ENCODE measurements at places on chromosomes 6 and 20. TPM values are rescaled to one million over a fixed set of nuclear protein-coding genes. Genes with fewer than 3 reads are reported as not detected.

The FAM83C gene
- not detected for total RNA-seq

- no peak for DNase-seq
These were observed 6.5 kb downstream of the ASXL1 start for GRCh38 chr20:32364554-32365208.

The GSTA4 gene
- total RNA-seq, result 26.1 TPM

DNA sequence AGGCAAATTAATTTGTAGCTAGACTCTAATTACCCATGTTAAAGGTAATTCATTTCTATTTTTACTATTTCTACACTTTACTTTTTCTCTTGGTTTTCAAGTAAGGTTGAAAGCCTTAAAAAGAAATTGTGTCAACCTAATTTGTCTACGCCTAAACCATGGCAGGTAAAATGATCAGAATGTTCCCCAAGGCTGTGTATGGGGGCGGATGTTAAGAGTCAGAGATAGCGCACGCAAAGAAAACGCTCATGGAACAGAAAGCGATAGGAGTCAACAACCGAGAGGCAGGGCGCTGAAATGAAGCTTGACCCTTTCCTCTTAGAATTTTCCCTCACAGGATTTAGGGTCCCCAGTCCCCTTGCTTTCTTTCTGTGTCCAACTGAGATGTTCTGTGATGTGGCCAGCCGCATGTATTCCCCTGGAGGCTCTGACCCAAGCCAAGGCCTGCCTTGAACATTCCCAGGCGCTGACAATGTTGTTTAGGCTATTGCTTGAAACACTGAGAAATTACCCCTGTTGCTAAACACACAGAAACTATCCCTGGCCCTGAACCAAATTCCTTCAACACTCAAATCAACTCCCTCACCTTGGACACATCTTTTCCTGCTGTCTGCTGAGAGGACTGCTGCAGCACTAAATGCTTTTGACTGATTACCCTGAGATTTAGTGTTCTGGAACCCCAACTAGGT is 10.9 kb downstream of the PSMB1 start:
- DNase-seq, result no peak

GRCh38 chr6:47670851-47671250 is 27.5 kb upstream of the ADGRF4 start:
- DNase-seq, result no peak

The ME1 gene
- 7.8 TPM for total RNA-seq

- peak; percentile 68 for DNase-seq
These were observed 3.2 kb upstream of the DEF6 start for GRCh38 chr6:35294308-35294945.

The TRIM10 gene
- total RNA-seq, result not detected

DNA sequence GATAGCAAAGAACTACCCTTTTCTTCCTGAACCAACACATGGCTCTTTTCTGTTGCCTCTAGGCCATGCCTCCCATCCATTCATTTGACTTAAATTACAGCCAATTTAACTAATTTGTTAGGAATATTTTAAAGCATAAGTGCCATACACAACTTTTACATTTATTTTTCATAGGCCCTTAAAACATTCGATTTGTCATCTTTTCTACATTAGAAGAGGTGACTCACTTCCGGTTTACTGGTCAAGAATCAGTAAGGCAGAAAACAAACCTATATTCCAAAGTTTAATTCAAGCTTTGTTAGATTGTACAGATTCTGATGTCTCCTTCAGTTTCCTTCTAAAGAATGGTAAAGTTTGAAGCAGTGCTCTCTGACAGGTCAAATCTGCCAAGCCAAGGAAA is 344.3 kb downstream of the SAMD5 start:
- DNase-seq, result peak; percentile 1

DNA sequence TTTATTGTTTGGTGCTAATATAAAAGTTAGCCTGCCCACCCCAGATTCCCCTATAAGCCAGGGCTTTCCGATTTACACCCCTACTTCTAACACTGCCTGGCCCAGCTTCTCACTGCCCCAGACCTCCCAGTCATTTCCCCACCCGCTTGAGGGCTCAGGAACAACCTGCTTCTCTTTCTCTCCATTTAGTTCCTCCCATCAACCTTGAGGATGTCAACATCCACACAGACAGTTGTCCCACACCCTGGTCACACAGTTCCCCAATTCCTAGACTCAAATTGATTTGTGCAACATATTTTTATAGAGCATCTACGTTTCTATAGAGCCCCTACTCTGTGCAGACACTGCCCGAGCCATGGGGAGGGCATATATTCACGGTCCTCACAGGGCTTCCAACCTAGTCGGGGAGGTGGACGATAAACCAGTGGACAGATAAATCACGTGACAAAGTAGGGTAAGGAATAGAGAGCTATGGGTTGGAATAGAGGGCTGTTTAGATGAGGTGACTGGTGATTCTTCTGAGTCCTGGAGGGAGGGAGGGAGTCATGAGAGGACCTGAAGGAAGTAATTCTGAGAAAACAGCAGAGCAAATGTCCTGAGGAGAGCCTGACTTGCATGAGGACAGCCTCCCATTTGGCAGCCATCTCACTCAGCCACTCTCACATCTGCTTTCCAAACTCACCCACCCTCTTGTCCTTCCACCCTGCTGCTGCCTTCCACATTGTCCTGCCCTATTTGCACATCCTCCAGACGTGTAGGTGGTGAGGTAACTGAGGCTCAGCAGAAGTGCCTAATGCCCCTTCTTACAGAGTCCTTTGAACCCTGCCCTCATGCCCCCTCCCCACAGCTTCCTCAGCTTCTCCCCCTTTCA is 6.3 kb downstream of the GABRR2 start:
- no peak for DNase-seq

DNA sequence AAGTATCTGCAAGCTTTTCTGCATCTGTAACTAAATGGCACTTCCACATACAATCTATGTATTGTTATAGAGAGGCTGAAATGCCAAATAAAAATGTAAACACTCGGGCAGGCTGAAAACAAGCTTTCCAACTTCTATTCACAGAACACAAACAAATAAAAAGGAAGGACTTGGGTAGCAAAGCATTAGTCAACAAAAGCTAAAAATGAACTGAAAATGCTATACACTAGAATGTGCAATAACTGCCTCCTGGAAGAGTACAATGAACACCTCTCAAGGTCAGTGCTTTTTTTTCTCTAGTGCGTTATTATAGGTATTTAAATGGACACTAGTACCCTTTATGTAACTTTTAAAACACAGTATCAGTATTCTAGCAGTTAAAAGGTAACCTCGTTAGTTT is 31.4 kb downstream of the STK38 start:
- no peak for DNase-seq

The COL9A3 gene
- total RNA-seq, result 1.9 TPM

The SNRPB2 gene
- total RNA-seq, result 55.8 TPM

DNA sequence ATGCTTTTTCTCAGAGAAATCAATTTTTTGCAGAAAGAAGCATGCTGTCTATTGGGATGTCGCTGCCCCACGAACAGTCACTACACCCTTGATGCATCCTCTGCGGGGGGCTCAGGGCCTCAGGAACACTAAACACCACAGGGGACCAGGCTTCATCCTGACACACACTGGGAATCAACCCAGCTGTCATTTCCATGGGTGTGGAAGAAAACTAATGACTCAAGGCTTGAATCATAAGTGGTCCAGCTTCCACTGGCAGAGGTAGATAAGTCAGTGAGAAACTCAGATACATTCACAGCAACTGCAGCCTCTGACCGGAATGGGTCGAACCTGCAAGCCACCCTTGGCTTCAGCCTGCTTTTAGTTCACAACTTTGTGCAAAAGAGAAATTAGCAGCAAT is 81.3 kb upstream of the SPTLC3 start:
- DNase-seq, result peak; percentile 15

DNA sequence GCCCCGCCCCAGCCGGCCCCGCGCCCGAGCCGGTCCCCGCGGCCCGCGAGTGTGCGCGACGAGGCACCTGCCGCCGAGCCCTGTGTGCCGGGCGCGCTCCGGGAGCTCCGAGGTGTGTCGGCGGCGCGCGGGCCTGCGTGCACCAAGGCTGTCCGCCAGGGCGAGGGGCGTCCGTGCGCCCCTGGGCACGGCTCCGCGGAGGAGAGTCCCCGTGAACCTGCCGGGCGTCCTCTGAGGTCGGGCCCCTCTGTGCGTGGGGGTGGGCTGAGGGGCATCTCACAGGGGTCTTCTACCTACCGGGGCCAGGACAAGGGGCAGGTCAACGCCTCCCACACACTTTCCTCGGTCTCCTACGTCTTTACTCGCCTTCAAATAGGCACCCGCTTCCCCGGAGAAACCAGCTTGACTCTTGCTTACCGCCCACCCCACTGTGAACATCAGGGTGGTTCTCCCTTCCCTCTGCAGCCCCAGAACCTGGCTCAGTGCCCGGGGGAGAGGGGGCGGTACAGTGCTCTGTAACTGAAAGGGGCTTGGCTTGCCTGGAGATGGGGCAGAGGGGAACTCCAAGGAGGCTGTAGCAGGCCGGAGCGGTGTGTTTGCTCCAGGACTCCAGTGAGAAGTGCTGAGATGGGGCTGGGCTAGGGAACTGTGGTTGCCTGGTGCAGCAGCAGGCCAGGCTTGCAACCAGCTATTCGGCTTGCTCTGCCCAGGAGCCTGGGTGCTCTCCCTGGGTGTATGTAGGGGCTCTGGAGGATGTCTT is at the start of gene SAMD10:
Gene SAMD10 (minus strand): TSS at position 86 of the 760 bp plus-strand sequence. CDS start 175 bp downstream, outside the sequence.
- peak; percentile 50 for DNase-seq

- peak; percentile 47 for DNase-seq
These were observed 710 bp downstream of the BTBD9 start for GRCh38 chr6:38638941-38639497.

- no peak for DNase-seq
These were observed 8.3 kb downstream of the ID4 start for GRCh38 chr6:19845266-19846041.

DNA sequence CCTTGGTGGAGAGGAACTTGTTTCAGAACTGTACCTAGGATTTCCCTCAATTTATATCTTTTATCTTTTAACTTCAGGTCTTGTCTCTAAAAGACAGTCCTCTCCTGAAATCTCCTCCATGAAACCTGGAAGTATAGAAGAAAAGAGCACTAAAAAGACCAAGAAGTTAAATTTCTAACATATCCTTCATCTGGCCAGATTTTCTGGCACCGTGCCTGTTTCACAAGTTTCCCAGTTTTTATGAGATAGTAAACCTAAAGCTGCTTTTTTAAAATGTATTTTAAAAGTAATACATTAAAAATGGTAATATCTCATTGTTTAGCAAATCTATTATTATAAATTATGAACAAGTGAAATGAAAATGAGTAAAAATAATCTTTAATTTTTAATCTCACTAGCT is 348.3 kb upstream of the RSPO3 start:
- DNase-seq, result no peak

DNA sequence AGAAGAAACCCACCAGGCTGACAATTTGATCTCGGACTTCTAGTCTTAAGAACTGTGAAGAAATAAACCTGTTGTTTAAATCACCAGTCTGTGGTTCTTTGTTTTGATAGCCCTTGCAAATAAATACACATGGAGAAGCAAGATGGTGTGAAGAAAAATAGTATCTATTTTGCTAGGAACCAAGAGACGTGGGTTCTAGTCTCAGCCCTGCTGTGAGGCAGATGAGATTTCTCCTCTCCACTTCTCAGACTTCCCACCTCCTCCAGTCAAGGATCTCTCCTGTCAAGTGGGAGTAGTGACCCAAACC is 294.9 kb upstream of the JARID2 start:
- DNase-seq, result no peak

The OXT gene
- total RNA-seq, result not detected

- DNase-seq, result no peak
These were observed 18.2 kb upstream of the TAGAP start for GRCh38 chr6:159062976-159063375.

DNA sequence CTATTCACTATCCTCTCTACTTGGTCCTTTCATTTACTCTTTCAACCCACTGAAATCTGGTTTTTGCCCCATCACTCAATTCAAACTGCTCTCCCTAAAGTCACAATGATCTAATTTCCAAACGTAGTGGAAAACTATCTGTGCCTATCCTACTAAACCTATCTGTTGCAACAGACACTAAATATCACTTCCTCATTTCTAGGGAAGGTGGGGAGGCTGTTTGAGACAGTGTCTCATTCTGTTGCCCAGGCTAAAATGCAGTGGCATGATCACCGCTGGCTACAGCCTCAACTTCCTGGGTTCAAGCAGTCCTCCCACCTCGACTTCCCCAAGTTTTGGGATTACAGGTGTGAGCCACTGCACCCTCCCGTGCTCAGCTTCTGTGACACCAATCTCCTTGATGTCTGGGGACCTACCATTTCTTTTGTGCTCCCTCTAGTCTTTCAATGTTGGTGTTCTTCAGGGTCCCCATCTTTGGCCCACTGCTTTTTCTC is 8.8 kb downstream of the RANBP9 start:
- no peak for DNase-seq

DNA sequence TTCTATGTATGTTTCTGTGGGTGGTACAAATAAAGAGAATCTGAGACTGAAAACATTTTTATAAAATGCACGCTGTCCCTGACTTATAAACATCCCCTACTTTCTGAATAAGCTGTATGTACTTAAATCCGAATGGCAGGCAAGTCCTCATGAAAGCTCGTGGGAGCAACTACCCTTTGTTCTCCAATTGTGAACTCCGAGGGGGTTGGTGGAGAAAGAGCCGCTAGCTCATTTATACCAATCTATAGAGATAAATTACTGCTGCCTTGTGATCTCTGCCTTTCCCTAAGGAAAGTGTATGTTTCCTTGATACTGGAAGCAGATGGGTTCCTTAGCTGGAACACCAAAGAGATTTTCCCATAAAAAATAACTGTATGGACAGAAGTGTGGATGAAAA is 84.5 kb downstream of the GJA10 start:
- DNase-seq, result no peak

- DNase-seq, result peak; percentile 60
These were observed 257.1 kb upstream of the TAB2 start for GRCh38 chr6:149060300-149060984.

GRCh38 chr6:105677671-105678475 is 275.0 kb upstream of the PREP start:
- DNase-seq, result no peak

The ABCF1 gene
- 70.3 TPM for total RNA-seq

The PLCB1 gene
- total RNA-seq, result 18.0 TPM

DNA sequence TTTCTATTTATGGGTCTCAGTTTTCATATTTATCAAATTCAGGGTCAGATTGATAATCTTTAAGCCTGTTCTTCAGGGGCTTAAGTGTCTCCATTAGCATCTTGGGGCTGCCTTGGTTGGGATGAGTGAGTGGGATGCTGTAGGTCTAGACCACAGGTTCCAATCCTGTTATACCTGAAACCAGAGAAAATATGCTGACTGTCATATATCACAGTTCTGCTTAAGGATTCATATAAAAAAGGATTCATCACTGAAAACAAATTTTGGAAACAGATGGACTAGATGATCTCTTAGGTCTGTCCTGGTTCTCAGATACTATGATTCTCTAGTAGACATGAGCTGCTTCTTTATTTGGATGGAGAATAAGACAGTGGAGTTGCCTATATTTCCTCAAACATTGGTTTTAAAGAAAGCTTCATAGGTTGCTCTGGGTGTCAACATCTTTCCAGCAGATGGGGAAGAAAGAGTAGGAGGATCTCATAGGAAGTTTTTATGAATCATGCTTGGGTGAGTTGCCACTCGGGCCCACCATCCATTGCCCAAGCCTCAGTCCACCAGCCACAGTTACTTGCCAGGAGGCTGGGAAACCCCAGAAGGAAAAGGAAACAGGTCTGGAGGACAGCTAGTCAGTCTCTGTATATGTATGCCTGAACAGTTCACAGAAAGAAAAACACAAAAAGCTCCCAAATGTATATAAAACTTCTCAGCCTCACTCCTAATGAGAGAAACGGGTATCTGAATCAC is 42.9 kb upstream of the MAP7 start:
- DNase-seq, result peak; percentile 65
